Smooth muscle cell of the coronary artery (primary cell): ENCODE measurements at places on chromosomes 4 and X. TPM values are rescaled to one million over a fixed set of nuclear protein-coding genes. Genes with fewer than 3 reads are reported as not detected.

The DNAAF6 gene
- not detected in 2 replicates for total RNA-seq

The FAM53A gene
- total RNA-seq = 0.23 and 1.5 TPM in 2 replicates

The CT83 gene
- not detected in 2 replicates for total RNA-seq

The CC2D2A gene
- total RNA-seq = 10.4 and 11.8 TPM in 2 replicates

The ADH1C gene
- 0.08 and 0.12 TPM in 2 replicates for total RNA-seq

The NLGN4X gene
- 0.59 TPM in 1 of 2 replicates, not detected in the other for total RNA-seq

The CLNK gene
- total RNA-seq = not detected in 2 replicates

The CDS1 gene
- 0.15 TPM in 1 of 2 replicates, not detected in the other for total RNA-seq

The SMIM10 gene
- total RNA-seq = 2.3 and 4.8 TPM in 2 replicates

The ANKRD50 gene
- total RNA-seq = 44.1 and 76.4 TPM in 2 replicates

The PPBP gene
- total RNA-seq = not detected in 2 replicates

The TSC22D3 gene
- 18.0 and 27.0 TPM in 2 replicates for total RNA-seq

The CD99 gene
- 137 and 168 TPM in 2 replicates for total RNA-seq

The SCD5 gene
- 16.0 and 26.2 TPM in 2 replicates for total RNA-seq
